ELR (cell line): ENCODE measurements at places on chromosomes 7 and 10.
A peak's percentile ranks its signal among the peaks of the same experiment; 100 is the strongest.

DNA sequence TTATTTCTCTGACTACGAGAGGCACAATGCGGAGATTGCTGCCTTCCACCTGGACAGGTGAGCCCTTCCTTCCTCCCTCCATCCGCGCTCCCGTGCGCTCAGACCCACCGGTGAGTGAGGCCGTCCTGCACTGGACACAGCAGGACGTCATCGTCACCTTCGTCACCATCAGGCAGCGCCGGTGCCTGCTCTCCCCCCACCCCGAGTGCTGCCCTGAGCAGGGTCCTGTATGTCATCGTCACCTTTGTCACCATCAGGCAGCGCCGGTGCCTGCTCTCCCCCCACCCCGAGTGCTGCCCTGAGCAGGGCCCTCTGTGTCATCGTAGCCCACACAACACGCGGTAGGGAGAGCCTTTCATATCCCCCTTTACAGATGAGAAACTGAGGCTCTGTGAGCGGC, 43.5 kb upstream of the FOXL3 start:
- DNase-seq: no peak

- DNase-seq: no peak
Observed at GRCh38 chr10:106566873-106567272, 597.6 kb downstream of the SORCS1 start.

- DNase-seq: peak; percentile 18
Observed at GRCh38 chr7:156493942-156494341, 146.6 kb upstream of the RNF32 start.

GRCh38 chr7:47087866-47088265, 494.0 kb downstream of the TNS3 start:
- DNase-seq: peak; percentile 62

DNA sequence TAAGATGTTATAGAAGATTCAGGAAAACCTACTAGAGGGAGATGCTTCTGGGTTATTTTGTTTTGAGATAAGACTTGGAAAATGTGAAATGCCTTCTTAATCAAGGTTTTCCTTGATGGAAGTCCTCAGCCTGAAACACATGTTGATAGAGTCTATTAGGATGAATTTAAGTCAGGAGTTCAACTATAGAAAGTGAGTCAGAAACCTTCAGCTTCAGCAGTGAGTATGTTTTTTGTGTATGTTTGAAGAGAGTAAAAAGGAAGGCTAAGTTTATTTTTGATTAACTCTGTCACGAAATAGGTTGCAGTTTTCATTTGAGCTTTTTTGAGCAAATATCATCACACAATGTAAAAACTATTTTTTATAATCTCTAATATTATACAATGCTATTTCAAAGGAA, 114.6 kb downstream of the HGF start:
- no peak for DNase-seq

DNA sequence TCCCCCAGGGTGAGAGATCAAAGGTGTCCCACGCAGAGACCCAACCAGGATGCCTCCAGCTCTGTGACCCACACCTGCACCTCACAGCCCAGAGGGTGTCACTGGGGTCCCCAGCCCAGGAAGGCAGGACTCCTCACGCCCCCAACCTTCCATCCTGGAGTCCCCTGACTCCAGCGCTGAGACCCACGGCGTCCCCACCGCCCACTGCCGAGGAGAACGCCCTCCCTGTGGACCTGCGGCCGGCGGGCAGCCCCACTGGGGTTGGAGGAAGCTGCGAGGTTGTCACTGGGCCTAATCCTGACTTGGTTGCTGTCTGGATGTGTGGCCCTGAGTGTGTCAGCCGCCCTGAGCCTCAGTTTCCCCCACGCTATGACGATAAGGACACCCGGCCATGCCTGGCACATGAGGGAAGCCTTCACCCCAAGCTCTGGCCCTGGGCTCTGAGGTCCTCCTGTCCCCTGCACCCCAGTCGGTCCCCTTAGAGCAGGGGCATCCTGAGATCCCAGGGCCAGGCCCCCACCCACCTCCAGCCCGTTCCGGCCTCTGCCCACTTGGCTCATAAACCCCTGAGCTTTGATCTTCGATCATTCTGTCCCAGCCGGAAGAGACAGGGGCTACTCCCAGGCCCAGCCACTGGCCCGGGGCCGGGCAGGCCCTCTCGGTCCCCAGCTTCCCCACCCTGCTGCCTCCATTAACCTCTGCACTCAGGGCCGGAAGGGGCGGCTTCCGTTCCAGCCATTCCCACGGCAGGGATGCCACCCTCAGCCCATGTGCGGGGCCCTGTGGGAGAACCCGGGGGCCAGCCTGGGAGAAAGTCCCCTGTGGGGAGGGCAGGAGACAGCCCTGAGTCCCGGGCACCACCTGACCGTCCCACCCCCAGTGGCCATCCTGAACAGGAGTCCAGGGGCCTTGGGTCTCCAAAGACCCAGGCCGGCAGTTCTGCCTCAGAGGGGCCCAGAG, 113.2 kb downstream of the MICALL2 start:
- DNase-seq: no peak

- peak; percentile 23 for DNase-seq
Observed at GRCh38 chr7:46286356-46286755, 365.3 kb upstream of the IGFBP3 start.

DNA sequence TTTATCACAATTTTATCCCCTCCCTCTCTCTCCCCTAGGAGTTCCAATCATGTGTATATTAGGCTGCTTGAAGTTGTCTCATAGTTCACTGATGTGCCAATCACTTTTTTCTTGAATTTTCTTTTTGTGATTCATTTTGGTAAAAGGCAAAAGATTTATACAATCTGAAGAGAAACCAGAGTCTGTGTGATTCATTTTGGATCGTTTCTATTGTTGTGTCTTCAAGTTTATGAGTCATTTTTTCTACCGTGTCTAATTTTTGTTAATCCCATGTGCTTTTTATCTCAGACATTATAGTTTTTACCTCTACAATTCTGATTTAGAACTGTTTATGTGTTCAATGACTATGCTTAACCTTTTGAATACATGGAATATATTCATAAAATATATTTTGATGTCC, 483.9 kb upstream of the AUTS2 start:
- DNase-seq: peak; percentile 3
